ENCODE measurements at places on chromosomes 12 and 14. TPM values are rescaled to one million over a fixed set of nuclear protein-coding genes. Genes with fewer than 3 reads are reported as not detected.
A peak's percentile ranks its signal among the peaks of the same experiment; 100 is the strongest.

The PRH1 gene
- 22.1 TPM for total RNA-seq

- no peak for ATAC-seq
Measured at GRCh38 chr12:131796754-131797587, 31.2 kb upstream of the MMP17 start.

GRCh38 chr14:71739273-71739990, 192.8 kb upstream of the RGS6 start:
- ATAC-seq, result peak; percentile 80

GRCh38 chr14:64861916-64862315, 17.8 kb downstream of the SPTB start:
- ATAC-seq, result no peak

The GPRC5D gene
- 1.1 TPM for total RNA-seq

- peak; percentile 45 for ATAC-seq
Measured at GRCh38 chr14:102662636-102663430, 70.4 kb downstream of the RCOR1 start.
